Subcutaneous preadipocyte (primary cell): ENCODE measurements at places on chromosomes 3 and 15. TPM values are rescaled to one million over a fixed set of nuclear protein-coding genes. Genes with fewer than 3 reads are reported as not detected.

Gene ST3GAL6
- total RNA-seq = 0.59 and 1.5 TPM in 2 replicates

Gene C3orf20
- total RNA-seq = not detected in 2 replicates

Gene ECE2
- not detected in 2 replicates for total RNA-seq

Gene CAPN3
- 1.2 and 1.5 TPM in 2 replicates for total RNA-seq

Gene IMPG2
- under 0.01 and 0.20 TPM in 2 replicates for total RNA-seq

Gene FBXO40
- total RNA-seq = not detected in 2 replicates
